NCI-H2081 treated with DMSO at 0.1 percent for 48 hours (cell line): ENCODE measurements at places on chromosomes 12 and 14.

DNA sequence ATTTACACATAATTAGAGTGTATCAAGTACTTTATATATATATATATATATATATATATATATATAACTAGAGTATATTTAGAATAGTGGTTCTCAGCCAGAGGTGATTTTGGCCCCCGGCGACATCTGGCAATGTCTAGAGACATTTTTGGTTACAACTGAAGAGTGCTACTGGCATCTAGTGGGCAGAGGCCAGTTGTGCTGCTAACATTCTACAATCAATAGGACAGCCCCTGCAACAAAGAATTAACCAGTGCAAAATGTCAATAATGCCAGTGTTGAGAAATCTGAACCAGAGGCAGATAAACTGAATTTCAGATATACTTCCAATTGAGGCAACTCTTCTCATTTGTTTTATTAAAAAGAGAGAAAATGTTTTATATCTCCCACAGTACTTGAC lies 8.9 kb downstream of the GTF2A1 start:
- DNase-seq, result no peak

GRCh38 chr12:76927170-76927784 lies 48.5 kb upstream of the CSRP2 start:
- DNase-seq, result no peak

DNA sequence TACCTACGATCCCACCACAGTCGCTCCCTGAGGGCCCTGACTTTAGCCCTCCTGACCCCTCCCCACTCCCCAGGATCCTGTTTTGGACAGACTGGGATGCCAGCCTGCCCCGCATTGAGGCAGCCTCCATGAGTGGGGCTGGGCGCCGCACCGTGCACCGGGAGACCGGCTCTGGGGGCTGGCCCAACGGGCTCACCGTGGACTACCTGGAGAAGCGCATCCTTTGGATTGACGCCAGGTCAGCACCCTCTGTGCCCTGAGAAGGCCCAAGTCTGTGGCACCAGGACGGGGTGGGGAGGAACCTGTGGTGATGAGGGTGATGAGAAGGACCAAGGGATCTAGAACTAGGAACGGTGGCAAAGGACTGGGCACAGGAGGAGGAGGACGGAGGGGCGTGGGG lies 29.9 kb upstream of the LRP1-AS start:
- DNase-seq, result no peak

- DNase-seq, result no peak
Measured at GRCh38 chr12:104969343-104969742, 11.3 kb upstream of the SLC41A2 start.

DNA sequence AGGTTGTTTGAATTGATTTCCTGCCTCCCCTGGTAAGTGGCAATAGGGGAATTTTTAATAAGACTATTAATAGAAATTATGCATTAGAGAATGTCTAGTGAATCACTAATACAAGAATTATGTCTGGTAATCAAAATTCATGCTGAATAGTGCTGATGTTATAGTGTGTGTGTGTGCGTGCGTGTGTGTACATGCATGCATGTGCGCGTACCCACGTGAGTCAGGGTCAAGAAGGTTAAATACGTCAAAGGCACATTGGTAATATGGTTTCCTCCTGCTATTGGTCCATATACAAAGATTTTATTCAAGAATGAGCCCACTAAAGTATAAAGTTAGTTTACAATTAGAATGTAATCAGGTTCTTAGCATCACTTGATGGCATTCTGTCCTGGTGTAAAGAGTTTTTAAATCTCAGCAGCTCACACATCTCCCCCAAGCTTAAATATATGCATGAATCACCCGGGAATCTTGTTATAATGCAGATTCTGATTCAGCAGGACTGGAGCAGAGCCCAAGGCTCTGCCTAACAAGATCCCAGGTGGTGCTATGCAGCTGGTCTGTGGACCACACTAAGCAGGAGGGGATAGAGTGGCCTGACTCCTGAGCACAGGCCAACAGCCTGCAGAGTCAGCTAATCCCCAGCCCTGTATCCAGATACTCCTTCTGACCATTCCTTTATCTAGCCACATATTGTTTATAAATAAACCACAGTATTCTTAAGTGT lies 43.9 kb downstream of the TTC9 start:
- DNase-seq, result no peak

GRCh38 chr12:130254461-130255276 lies 83.0 kb upstream of the PIWIL1 start:
- no peak for DNase-seq

GRCh38 chr12:22698576-22698975 lies 73.6 kb downstream of the ETNK1 start:
- no peak for DNase-seq

DNA sequence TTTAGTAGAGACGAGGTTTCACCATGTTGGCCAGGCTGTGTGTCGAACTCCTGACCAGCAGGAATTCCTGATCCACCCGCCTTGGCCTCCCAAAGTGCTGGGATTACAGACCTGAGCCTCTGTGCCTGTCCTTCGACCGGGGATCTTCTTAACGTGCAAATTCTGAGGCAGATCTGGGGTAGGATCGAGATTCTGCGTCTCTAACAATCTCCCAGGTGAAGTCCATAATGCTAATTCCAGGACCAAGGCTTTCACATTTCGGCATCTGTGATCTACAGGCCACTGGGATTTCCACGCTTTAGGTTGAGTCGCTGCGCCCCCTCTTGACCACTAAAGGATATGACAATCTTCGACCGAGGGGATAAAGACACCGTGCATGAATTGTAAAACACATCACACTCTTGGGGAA lies 24.8 kb downstream of the FOS start:
- DNase-seq, result peak; percentile 26

DNA sequence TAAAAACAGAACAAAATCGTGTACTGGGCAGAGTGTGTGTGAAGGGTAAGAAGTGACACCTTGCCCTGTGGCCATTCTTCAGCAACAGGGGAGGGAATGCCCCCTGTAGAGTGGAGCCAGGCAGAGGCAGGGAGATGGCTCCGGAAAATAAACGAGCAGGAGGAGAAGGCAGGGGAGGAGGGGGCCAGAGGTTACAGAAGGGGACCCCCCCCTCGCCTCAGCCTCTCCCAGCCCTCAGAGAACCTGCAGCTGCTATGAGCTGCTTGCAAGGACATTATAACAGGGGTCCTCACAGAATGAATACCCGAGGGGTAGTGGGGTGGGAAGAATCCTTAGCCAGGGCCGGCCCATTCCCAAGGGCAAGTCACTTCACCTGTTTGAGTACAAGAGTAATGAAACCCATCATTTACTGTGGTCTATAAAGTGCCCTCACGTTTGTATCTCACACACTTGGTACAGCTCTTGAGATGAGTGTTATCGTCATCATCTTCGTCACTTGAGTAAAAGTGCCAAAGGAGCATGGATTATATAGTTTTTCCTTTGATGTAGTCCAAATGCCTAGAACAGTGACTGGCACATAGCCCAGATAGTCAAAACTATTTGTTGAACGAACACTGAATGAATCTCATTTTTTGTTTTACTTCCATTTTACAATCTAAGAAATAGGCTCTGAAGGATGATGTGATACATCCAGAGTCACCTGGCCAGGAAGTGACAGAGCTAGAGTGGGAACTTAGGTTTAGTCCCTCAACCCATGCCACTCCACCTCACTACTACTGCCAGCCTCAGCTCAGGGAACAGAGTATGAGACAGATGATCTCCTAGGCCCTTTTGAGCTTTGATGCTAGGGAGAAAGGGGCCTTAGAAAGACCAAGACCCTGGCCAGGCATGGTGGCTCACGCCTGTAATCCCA lies 14.5 kb downstream of the SCNN1A start:
- DNase-seq, result no peak

DNA sequence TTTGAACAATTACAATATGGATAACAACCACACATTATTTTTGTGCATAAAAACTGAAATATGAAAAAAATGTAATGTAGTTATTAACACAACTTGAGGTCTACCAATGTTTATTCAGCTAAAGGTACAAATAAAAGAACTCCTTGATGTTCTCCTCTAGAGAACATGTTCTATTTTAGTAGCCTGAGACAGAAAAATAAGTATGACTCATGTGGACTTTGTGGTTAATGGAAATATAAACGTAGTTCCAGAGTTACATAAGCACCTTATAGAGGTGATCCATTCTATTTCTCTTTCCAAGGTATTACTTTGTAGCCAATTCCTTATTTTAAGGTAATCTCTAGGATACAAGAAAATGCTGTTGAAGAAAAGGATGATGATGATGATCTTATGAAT lies 25.7 kb downstream of the ALKBH1 start:
- no peak for DNase-seq

DNA sequence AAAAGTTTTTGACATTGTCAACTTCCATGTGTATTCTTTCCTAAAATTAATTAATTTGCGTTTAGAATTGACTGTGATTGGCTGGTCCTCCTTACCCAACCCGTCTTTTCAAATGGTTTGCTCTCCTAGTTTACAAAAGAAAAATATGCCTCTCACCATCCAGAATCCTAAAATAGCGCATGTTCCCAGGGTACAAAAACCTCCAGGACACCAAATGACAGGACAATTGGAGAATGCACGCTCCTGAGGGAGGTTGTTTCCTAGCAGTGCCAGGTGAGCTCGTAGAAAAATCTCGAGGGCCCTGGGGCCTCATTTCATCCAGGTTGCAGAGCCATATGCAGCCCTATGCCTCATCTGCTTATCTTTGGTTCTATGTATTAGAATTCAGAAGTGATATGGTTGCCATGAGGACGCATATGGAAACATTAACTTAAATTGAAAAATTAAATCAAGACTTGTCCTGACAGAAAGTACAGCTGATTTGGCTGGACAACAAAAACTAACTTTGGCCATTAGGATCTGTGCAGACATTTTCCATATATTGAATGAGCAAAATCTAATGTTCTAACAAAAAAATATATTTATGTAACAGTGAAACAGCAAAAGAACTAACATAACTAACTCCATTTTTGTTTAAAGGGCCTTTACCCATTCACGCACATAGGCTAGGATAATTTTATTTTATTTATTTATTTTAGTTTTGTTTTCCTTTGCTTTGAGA lies 28.2 kb upstream of the EGLN3 start:
- DNase-seq, result no peak

- DNase-seq, result no peak
Measured at GRCh38 chr14:73140811-73141323, 4.6 kb downstream of the PSEN1 start.

DNA sequence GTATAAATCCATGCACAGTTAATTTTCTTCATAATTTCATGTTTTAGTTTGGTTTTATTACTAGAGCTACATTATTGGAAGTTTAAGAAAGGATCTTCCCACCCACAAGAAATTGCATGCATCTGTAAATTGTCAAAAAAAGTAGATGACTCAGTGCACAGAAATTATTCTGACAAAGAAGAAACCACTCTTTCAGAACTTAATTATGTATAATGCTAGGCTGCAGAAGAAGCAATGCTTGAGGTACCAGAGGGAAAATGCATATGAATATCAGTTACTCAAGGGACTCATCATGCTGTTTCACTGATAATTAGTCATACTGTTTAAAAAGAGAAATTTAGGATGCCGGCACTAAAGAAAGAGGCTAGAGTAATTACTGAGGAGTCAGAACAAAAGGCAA lies 147.0 kb downstream of the SLC16A7 start:
- DNase-seq, result no peak

- DNase-seq, result no peak
Measured at GRCh38 chr14:101395779-101396178, 165.5 kb upstream of the DIO3 start.

GRCh38 chr14:60775296-60775695 lies 40.7 kb downstream of the MNAT1 start:
- no peak for DNase-seq

DNA sequence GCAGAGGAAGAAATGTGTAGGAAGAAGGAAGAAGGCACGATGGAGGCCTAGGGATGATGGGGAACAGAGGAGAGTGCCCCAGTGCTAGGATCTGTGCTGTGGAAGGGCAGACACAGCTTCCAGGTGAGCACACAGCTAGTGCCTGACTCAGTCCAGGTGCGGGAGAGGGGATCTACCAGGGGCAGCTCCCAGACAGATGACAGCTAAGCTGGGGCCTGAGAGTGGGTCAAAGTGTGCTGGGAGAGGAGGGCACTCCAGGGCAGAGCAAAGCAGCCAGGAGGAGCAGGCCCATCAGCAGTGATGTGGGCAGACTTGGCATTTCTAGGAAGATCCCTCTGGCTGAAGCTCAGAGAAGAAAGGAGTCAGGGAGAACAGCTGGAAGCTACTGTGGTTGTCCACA lies 36.7 kb downstream of the LRTM2 start:
- no peak for DNase-seq

- DNase-seq, result no peak
Measured at GRCh38 chr12:28652239-28652638, 462.0 kb downstream of the CCDC91 start.

DNA sequence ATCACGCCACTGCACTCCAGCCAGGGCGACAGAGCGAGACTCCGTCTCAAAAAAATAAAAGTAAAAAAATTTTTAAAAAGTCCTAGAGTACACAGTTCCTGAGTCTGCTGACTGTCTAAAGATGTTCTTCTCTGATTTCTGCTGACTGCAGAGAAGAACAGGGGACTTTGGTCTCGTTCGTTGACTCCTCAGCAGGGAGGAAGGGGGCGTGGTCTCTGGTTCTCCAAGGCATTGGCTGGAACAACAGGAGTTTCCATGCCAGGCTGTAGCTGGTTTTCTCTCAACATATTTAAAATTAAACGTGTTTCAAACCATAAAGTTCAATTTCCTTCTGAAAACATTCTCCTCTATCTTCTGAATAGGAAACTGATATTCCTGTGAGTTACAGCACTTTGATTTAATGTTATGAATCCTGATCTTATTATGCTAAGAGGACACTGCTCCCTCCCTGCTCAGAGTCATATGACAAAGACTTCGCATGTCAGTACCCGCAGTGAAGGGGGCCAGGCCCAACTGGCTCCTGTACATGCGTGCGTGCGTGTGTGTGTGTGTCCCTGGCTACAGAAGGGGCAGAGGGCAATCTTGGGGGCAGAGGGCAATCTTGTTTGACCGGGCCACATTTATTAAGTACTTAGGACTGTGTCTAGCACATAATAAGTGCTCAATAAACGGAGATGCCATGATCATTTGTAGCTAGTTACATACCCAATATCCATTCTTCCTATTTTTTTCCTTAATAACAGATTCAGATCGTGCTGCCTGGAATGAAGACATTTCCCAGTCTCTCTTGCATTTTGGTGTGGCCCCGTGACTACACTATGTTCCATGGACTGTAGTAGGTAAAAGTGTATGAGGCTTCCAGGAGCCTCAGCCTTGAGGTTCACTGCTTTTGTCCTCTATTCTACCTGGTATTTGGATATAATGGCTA lies 16.5 kb upstream of the HNF1A start:
- DNase-seq, result no peak

DNA sequence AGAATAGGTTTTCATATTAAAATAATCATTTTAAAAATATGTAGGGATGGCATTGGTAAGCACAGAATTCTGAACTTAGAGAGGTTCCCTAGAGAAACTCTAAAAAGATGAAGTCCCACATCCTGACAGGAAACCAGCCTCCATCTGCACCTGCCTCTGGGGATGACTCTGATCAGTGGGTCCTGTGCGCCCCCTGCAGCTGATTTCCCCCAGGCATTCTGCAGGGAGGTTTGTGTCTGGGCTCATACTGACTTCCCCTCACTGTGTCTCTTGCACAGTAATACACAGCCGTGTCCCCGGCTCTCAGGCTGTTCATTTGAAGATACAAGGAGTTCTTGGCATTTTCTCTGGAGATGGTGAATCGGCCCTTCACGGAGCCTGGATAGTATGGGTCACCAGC lies 602.9 kb downstream of the TMEM121 start:
- no peak for DNase-seq

- DNase-seq, result no peak
Measured at GRCh38 chr12:92144631-92145480, 790 bp downstream of the BTG1 start.
